ENCODE measurements at places on chromosomes 7 and 10.

DNA sequence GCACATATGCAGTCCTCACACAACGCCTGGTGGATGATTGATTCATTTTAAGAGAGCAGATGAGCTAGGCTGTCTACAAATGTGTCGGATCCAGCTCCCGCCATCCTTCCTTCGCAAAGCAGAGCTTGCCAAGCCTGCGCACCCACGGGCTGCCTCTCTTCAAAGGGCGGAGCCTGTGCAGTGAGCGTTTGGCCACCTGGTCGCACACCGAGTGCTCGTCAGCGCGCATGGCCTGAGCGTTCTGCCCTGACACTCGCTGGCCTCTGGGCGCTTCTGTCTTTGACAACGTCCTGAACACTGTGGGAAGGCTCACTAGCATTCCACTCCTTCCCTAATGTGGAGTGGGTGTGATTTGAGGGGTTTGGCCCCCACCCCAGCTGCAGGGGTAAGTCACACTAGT, 47.1 kb upstream of the TMEM72 start:
- DNase-seq: no peak

GRCh38 chr7:158664406-158664805, 40.2 kb downstream of the NCAPG2 start:
- DNase-seq: no peak

DNA sequence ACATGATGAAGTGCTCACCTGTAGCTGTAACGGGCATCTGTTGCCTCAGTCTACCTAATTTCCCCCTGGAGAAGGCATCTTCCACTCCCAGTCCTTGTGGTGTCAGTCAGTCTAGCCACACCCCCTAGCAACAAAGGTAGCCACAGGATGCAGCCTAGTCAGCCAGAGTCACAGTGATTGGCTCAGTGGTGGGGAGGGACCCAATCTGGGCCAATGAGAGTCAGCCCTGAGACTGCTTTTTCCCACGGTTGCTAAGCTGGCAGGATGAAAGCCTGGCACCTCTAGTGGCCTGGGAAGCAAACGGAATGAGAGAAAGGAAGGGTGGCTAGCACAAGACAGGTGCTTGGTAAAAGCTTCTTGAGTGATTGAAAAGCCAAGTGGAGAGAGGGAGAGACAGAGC, 118.6 kb downstream of the SH3PXD2A start:
- no peak for DNase-seq

DNA sequence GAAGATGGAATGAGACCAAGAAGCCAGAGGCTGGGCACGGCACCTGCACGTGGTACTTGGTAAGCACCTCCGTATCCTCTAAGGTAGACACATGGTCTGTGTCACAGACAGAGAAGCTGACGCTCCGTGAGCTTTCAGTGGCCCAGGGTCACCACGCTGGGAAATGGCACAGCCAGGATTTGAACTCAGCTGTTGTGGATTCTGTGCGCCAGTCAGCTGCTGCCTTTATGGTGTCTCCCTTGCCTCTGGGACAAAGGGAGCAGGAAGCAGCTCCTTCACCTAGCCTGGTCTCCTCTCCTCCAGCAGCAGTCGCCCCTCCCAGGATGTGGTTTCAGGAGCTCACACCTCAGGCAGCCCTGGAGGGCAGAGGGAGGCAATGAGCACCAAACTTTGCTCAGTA, 110.8 kb downstream of the ARHGAP22 start:
- DNase-seq: peak; percentile 47

- DNase-seq: no peak
These were observed 55.3 kb downstream of the SCIN start for GRCh38 chr7:12625836-12626235.

GRCh38 chr7:137751361-137752009, 95.3 kb downstream of the DGKI start:
- no peak for DNase-seq

DNA sequence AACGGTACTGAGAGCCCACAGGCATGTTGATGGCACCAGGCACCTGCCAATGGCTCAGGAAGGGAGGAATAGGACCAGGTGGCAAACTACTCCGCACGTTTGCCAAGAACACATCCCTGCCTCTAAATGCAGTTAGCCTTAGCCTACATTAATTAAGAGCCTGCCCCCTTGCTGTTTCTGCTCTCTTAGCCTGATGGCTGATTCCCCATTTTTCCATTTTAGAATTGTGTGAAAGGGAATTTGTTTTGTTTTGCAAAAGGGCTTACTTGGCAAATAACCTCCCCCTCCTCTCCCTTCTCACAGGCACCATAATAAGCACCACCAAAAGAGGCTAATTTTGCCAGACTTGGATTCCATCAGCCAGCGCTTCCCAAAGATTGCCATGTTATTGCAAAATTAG, 1203.2 kb downstream of the SORCS3 start:
- DNase-seq: no peak
